ENCODE measurements at places on chromosomes 7 and 10.

DNA sequence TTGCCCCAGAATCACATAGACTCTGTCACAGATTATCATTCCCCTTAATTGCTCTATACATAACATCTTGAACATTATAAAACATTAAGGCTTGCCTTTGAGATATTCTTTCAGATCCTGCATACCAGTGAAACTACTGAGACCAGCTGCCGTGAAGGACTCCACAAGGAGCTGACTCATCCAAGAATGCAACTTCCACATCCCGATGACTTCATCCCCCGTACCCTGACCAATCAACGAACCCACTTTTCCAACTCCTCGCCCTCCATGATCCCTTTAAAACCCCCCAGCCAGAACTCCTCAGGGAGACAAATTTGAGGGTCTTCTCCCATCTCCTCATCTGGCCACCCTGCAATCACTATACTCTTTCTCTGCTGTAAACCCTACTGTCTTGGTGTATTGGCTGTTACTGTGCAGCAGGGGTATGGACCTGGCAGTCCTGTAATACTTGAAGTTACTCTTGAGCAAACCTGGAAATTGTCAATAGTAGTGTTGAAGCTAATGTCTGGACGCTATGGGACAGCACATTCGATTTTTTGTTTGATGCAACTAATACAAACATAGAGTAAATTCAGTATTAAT, 49.8 kb downstream of the HTR5A start:
- no peak for DNase-seq

DNA sequence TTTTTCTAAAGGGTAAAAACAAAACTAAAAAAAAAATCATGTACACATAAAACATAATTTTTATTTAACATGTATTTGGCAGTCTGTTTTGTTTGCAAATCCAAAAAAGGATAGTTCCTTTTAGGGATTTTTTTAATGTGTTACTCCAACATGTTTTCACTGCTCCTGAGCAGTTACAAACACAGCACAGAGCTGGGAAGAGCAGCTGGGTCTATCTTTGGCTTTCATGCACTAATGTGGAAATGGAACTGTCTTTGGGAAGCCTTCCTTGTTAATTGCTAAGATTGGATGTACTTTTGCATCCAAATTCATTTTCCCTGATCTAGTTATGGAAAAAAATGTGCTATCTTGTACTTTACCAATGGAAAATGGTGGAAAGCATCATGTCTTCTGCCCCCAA, 1035.1 kb downstream of the CNTNAP2 start:
- no peak for DNase-seq

- no peak for DNase-seq
Observed at GRCh38 chr7:121219026-121219425, 109.8 kb upstream of the WNT16 start.

DNA sequence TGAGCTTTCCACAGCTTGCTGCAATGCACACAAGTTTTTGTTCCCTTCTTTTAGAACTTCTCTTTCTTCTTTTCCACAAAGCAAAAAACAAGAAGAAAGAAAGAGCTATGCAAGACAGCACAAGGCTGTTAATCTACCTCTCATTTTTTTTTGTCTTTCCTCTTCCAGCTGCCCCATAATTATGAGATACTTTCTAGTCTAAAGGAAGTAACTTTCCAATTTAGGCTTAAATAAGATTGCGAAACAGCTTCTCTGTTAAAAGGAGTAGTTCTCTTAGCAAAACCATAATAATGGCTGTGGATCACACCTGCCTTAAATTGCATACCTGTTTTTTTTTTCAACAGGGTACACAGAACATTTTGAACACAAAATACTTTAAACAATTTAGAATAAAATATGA, 56.0 kb downstream of the NDUFB2 start:
- DNase-seq: no peak

DNA sequence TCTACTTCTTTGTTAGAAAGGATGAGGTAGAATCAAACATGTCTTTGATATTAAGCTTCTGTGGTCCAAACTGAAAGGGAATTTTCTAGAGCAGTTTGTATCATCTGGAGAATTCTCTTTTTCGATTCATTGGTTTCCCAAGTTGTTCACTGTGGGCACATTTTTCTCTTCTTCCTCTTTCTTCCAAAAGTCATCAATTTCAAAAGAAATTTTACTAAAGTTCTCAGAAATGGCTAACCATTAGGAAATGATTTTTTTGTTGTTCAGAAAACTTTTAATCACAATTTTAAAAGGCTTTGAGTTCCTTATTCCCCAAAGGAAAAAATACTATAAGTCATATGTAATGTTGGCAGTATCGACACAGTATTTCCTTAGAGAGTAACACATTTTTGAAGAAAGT, 28.3 kb upstream of the CCDC6 start:
- no peak for DNase-seq

Measured in NCI-H1694 (cell line).